Motor neuron (in vitro differentiated cells): ENCODE measurements at places on chromosomes 16 and 17.

- ATAC-seq = no peak
These were observed 67.9 kb downstream of the ZZEF1 start for GRCh38 chr17:4074831-4075495.

DNA sequence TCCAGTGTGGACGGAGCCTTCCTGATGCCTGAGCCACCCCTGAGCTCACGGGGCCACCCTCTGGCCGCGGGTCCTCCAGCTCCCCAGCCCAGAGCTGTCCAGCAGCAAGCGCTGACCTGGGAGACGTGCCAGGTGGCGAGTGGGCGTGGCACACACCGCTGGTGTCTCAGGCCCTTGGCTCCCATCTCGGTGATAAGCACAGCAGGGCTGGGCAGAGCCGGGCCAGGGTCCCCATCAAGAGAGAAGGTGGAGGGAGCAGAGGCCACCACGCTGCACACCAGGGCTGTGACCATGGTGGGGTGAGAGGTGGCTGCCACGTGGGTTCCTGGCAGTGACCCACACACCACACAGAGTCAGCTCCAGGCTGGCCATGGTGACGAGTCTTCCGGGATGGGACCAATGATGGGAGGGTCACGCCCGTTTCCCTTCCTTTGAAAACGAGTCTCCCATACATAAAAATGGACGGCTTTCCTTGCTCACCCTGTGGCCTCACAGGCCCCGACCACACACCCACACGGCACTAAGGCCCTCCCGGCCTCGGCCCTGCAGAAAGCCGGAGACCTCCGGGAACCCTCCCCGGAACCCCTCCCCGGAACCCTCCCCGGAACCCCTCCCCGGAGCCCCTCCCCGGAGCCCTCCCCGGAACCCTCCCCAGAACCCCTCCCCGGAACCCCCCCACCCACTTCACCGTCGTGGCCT lies 16.8 kb downstream of the UTS2R start:
- ATAC-seq = no peak

GRCh38 chr17:21096874-21097273 lies 29.9 kb upstream of the DHRS7B start:
- ATAC-seq = no peak

DNA sequence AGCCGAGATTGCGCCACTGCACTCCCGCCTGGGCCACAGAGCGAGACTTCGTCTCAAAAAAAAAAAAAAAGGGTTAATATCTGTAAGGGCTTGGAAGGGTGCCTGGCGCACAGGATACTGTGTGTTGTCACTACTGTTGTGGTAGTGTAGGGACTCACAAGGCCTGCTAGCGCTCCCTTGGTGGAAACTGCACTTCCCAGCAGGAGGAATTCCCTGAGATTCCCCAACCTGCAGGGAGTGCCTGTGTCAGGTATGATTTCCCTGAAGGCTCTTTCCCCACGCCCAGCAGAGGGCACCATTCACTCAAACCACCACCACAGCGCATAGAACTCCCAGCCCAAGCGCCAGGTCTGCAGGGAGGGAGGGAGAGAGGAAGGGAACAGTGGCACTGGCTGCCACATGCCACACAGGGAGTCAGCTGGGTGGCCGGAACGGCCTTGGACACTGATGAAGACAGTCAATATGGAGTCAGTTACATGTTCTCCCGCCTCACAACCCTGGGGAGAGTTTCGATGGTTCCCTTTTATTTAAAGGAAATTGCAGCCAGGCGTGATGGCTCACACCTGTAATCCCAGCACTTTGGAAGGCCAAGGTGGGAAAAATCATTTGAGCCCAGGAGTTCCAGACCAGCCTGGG lies 32.7 kb upstream of the CDH1 start:
- peak; percentile 73 for ATAC-seq

GRCh38 chr17:17848311-17849082 lies 11.7 kb upstream of the SREBF1 start:
- no peak for ATAC-seq

DNA sequence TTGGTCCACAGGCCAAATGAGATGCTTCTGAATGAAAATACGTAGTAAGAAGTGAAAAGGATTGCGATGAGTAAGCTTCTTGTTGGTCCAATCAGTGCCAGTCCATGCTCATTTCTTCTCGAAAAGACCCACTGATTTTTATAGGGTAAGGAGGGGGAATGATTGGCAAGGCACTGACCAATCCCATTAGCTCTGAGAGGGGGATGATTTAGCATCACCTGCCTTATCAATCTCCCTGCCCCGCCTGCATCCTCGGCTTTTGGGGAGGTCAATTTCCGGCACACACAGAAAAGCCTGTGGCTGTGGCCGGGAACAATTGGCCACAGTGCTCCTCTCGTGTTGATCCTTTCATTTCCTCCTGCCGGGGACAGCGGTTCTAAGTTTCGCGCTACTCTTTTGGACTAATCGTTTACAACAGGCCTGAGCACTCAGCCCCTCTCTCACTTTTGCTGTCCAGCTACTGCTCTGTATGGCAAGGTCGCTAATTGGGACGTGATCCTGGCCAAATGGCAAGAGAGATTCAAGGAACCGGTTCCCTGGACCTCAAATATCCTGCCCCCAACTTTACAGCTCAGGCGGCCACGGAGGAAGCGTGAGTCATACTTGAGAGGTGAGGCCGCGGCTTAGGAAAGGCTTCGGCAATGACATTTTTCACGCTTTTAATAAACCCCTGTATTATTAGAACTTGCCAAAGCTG lies 43.1 kb downstream of the TBX4 start:
- no peak for ATAC-seq

GRCh38 chr16:87255866-87256265 lies 61.3 kb downstream of the C16orf95 start:
- no peak for ATAC-seq

- ATAC-seq = peak; percentile 81
These were observed 16.1 kb downstream of the LASP1 start for GRCh38 chr17:38885728-38886642.

DNA sequence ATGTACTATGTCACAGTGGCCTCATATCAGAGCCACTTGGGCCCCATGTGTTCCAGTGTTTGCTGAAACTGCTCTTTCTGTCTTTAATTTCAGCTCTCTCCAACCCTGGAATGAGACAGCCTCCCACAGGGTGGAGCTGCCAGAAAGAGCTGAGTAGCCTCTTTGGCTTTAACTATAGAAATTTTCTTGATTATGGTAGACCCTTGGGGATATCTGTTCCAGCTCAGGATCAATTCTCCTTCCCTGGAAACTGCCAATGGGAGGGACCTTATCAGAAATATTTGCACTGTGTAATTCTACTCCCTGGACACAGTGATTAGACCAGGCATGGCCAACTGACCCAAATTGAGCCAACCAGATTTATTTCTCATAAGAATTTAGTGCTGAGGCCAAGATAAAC lies 39.0 kb upstream of the KDM8 start:
- no peak for ATAC-seq

- ATAC-seq = no peak
These were observed 1.1 kb downstream of the ELOB start for GRCh38 chr16:2775765-2776499.

DNA sequence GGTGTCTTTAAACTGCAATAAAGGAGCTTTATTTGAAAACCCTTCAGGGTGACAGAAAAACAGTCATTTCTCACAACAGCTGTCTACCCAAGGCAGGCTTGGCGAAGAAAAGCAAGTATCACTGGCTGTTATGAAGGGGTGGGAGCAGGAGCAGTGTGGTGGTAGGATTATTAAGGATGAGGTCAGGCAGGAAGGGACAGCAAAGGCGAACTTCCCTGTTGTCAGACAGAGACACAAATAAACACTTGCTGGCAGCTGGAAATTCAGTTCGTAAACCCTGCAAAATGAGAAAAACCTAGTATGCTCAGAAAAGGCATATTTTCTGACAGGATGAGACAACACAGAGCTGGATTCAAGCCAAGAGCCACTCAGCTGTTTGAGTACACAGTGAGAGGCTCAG lies 416.3 kb upstream of the CDH5 start:
- no peak for ATAC-seq

- no peak for ATAC-seq
These were observed 170.2 kb downstream of the CEP112 start for GRCh38 chr17:66021757-66022156.

DNA sequence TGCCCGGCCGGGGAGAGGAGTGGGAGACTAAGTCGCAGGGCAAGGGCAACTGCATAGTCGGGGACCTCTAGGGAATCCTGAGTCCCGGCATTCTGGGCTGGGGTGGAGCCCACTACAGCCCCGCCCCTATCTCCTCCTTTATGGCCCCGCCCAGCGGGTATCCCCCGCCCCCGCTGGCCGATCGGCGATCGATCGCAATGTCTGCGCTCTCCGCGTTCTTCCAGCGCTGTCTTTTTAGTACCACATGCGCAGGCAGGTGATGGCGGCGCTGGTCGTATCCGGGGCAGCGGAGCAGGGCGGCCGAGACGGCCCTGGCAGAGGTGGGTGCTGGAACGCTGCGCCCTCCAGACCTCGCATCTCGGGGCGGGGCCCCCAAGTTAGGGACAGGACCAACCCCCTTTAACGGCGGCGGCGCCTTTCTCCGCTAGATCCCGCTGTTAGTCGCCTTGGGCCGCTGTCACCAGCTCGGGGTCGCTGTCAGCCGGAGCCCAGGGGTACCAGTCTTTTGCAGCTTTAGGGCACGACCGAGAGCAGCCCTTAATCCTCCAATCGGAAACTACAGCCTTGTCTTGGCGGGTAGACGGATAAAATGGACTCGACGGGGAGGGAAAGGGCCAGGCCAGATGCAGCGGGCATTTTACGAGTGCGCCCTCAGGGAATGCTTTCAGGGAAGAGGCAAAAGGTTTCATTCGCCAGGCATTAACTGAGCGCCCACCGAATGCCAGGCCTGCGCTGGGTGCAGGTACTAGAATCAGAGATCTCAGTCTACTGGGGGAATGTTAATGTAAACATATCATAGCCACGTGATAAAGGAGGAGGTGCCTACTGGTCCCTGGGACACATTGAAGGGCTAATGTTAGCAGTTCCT lies at the start of gene DPH1:
Gene DPH1 (plus strand): TSS at position 243 of the 868 bp plus-strand sequence. CDS start 17 bp downstream, at position 260.
- peak; percentile 87 for ATAC-seq

DNA sequence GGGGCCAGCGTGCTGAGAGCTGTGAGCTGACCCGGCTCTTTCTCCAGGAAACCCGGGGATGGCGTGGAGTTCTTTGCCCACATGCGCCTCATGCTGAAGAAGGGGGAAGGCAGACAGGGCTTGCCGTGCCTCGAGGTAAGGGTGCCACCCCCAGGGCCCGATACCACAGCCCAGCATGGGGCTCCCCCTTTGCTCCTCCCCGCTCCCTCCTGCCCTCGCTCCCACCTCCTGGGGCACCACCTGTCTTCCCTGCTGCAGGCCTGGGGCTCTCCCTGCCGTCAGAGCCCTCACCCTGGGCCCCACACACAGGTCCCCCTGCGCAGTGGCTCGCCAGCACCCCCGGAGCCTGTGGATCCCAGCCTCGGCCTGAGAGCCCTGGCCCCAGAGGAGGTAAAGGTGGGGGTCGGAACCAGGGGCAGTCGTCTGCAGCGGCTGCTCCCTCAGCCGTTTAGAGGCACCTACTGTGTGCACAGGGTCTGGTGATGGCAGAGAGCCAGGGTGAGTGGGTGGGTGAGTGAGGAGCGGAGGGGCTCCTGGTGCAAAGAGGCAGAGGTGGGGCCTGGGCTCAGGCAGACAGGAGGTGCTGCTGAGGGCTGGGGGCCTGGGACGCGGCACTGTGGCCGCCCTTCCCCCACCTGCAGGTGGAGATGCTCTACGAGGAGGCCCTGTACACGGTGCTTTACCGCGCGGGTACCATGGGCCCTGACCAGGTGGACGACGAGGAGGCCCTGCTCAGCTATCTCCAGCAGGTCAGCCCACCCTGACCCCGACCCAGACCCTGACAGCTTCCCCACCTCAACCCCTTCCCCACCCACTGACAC lies 5.6 kb downstream of the BAIAP3 start:
- ATAC-seq = no peak

- ATAC-seq = no peak
These were observed 11.6 kb downstream of the HSBP1 start for GRCh38 chr16:83819361-83819760.

GRCh38 chr16:85090181-85090580 lies 22.1 kb downstream of the CIBAR2 start:
- ATAC-seq = peak; percentile 15

GRCh38 chr17:81561494-81561885 lies 9.3 kb upstream of the FAAP100 start:
- ATAC-seq = no peak

DNA sequence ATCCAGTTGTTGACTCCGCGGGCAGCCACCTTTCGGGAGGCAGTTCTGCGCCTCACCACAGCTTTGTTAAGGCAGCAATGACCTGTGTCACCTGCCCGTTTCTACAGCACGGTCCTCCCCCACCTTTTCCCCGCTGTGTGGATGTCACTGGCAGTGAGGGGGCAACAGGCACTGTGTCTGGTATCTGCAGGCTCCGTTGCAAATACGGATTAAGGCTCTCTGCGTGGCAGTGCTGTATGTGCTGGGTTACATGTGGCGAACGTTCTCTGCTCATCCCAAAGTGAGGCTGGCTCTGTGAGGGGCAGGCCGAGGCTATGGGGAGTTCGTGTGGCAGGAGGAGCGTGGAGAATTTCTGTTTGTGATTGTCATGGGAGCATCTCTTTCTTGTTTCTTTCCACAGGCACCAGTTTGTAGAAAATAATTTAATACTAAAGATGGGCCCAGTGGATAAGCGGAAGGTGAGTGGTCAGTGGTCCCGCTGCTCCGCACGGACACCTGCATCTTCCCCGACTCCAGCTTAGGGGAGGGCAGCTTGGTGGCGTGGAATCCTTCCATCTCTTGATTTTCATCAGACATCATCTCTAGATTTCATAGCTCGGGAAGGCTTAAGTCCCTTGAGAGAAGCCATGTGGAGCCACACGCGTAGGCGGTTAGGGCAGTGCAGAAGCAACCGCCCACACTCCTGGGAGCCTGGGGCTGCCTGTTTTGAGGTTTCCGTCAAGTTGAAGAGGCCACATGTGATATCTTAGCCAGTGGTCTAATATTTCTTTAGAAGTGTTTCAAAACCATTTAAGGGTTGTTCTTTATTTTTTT lies 57.8 kb downstream of the PDPK1 start:
- no peak for ATAC-seq

GRCh38 chr16:16032271-16032979 lies 83.0 kb downstream of the ABCC1 start:
- no peak for ATAC-seq

- ATAC-seq = no peak
These were observed 1.4 kb upstream of the SPNS2 start for GRCh38 chr17:4497101-4497824.

GRCh38 chr16:48235556-48236136 lies 8.5 kb upstream of the LONP2 start:
- ATAC-seq = no peak

DNA sequence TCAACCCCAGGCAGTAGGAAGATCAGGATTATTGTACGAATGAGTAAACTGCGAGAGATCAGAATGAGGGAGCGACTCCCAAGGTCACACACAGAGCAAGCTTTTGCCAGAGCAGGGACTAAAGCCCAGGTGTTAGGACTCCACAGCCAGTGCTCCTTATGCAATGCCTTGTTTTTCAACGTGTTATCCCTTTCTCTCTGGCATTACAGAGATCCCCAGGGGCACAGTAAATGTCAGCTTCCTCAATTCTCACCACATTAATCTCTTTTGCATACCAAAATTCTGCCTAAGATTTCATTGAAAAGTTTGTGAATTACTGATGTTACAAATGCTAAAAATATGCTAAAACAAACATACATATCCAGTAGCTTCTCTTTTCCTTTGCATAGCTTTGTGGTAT lies 68.1 kb upstream of the CES5A start:
- no peak for ATAC-seq
